AG10803 (cell line): ENCODE measurements at places on chromosomes 4 and X.

DNA sequence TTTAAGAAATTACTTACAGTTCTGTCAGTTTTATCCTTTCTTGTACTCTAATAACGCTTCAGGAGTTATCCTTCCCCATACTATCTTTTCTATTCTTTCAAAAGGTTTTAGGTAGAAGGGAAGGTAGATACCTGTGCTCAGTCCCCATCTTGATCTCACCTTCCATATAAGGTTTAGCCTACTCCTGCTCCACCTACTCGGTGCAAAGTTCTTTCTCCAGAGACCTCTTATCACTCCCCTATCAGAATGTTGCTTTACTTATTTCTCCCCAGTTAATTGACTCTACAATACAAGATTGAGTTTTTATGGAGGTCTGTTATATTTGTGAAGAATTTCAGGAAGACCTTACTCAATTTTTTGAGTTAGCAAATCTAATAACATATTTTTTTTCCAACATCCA, 33.9 kb downstream of the SPRY1 start:
- DNase-seq: no peak

- no peak for DNase-seq
These were observed 250.7 kb downstream of the ARAP2 start for GRCh38 chr4:35993606-35994005.

GRCh38 chr4:173505924-173506518, 24.0 kb downstream of the HAND2 start:
- DNase-seq: peak; percentile 50

- DNase-seq: no peak
These were observed 461.4 kb downstream of the NAF1 start for GRCh38 chr4:162705130-162705803.

- DNase-seq: peak; percentile 77
These were observed 27.1 kb downstream of the IGFBP7 start for GRCh38 chr4:57083090-57083489.

GRCh38 chr4:107219681-107220080, 183.6 kb upstream of the DKK2 start:
- DNase-seq: no peak

GRCh38 chr4:185838514-185839193, 26.7 kb upstream of the SORBS2 start:
- DNase-seq: peak; percentile 3

- DNase-seq: no peak
These were observed 29.1 kb downstream of the MAGED1 start for GRCh38 chrX:51922561-51922960.

DNA sequence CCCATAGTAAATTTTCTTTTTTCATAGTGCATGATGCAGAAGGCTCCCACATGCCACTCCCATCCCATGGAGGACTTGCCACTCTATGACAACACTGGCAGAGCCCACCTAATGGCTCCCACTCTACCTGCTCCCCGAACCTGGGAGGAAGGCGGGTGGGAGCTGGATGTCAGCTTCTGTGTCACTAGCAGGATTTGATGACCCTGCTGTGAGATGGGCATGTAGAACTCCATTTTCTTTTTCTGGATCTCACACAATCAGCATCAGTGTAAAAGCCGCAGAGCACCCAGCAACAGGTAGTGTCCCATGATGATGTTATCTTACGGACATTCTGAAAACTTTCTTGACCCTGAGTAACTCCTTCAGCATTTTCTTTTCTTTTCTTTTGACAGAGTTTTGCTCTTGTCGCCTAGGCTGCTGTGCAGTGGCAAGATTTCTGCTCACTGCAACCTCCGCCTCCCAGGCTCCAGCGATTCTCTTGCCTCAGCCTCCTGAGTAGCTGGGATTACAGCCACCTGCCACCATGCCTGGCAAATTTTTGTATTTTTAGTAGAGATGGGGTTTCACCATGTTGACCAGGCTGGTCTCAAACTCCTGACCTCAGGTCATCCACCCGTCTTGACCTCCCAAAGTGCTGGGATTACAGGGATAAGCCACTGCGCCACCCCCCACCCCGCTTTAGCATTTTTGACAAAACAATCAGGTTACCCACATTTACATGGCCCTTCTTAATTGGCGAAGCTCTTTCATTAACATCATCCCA, 15.0 kb upstream of the ADH1A start:
- DNase-seq: no peak

GRCh38 chr4:11624370-11624769, 195.7 kb upstream of the HS3ST1 start:
- DNase-seq: no peak

GRCh38 chrX:45517090-45517973, 316.7 kb upstream of the DIPK2B start:
- peak; percentile 74 for DNase-seq

- no peak for DNase-seq
These were observed 8.2 kb upstream of the EXOSC9 start for GRCh38 chr4:121792966-121793365.
